ENCODE measurements at places on chromosomes 7 and 10.

GRCh38 chr7:82964150-82964882 lies 198.4 kb downstream of the PCLO start:
- DNase-seq, result no peak

GRCh38 chr10:77841711-77842375 lies 84.7 kb downstream of the DLG5 start:
- DNase-seq, result no peak

- no peak for DNase-seq
Measured at GRCh38 chr10:51620131-51620530, 79.3 kb downstream of the CSTF2T start.

- DNase-seq, result no peak
Measured at GRCh38 chr7:37732253-37732652, 48.7 kb downstream of the GPR141 start.

GRCh38 chr7:55475855-55476803 lies 96.2 kb downstream of the VOPP1 start:
- no peak for DNase-seq

DNA sequence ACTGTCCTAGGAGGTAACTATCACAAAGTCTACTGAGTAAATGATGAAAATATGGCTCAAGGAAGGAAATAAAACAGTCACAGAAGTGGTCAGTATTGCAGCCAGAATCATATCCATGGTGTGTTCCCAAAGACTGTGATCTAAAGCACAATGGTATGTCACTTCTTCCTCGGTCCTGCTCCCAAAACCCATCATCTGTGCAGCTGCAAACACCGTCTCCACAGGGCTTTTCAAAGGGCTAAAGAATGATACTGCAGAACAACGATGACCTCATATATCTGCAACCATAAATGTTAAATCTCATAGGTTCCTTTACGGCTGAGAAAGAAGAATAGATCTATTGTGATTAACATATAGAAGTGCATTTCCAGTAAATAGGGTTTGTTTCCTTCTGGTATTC lies 465.0 kb downstream of the GRID1 start:
- DNase-seq, result no peak
